Thymus (tissue), 14 donors: ENCODE measurements at places on chromosomes 1 and 21.

DNA sequence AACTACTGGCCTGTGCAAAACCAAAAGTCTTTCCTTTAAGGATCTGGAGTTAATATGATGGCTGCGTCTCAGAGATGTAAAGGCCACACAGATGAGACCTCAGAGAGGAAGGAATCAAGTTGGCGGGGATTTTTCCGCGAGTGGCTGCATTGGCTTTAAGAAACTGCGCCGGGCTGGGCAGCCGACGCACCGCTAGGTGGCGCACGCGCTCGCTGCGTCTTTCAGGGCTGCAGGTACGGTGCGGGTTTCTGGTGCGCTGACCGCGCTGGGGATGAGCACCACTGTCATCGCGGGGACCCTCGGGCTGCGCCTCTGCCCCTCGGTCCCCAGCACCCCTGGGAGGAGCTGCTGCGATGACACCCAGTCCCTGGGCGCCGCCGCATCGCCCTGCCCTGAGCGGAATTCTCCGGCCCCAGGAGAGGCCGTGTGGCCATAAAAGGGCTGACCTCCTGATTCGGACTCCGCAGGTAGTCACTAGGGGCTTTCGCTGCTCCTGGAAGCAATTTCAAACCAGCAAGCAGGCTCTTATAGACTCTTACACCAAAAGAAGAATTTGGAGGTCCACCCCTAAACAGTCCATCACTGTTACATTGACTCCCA lies 241.0 kb downstream of the KCNJ6 start:
- DNase-seq = peak; percentile 71

- no peak for DNase-seq
Observed at GRCh38 chr1:5856246-5856815, 135.9 kb downstream of the NPHP4 start.

DNA sequence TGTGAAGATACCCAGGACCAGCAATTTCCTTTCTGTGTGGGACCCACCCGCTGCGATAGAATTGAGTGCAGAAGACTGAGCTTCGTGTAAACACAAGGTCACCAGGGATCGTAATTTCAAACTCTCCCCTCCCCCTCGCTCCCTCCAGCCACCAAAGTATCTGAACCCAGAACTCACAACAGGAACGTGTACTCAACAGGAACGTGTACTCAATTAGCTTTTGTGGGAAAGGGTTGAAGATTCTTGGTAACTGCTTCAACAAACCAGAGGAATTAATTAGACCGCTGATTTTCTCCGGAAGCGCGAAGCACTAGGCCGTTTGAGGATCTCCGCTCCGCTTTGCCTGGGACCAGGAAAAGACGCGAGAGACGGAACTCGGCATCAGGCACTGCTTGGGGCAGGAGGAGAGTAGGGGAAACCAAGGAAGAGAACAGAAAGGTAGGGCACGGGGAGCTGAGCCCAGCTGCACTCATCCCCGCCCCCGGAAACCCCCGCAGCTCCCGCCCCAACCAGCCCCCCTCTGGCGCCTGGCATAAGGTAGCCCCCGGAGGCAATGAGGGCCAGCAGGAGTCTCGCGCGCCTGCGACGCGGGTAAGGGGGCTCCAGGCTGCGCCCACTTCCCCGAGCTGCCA lies 453 bp downstream of the DRAM2 start:
- no peak for DNase-seq

DNA sequence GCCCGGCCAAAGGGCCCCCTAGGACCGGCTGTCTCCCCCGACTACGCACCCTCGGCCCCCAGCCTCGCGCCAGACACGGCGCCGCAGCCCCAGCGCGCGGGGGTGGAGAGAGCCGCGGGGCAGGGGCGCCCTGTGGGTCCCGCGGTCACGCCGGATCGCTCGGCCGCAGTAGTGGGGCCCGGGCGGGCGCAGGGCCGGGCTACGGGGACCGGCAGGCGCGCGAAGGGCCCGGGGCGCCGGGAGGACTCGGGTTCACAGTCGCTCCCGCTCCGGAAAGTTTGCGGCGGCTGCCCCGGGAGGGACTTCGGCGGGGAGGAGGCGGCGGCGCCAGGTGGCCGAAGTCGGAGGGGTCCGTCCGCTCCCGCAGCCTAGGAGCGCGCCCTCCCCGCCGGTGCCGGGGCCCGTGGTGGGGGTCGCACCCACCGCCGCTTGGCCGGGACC lies 7.1 kb upstream of the ZNF669 start:
- no peak for DNase-seq

DNA sequence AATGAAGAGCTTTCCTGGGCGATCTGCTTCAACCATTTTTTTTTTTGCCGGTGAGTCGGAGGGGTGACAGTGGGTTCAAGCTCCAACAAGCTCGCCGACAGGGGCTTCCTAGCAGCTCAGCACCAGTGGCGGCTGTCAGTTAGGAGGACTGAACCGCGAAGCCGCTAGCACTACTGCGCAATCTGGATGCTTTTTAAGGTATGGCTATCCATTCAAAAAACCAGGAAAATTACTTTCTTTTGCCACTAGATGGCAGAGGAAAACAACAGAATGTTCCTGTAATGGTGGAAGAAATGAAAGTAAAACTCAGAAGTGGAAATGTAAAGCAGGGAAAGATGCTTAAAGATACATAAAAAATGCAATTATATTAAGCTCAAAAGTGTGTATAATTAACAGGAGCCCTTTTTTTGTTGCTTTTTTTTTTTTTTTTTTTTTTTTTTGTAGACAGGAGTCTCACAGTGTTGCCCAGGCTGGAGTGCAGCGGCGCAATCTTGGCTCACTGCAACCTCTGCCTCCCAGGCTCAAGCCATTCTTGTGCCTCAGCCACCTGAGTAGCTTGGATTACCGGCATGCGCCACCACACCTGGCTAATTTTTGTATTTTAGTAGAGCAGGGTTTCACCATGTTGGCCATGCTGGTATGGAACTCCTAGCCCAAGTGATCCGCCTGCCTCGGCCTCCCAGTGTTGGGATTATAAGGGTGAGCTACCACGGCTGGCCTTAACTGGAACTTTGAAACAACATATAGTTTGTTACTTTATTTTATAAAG lies 8.5 kb downstream of the KYAT3 start:
- peak; percentile 43 for DNase-seq

DNA sequence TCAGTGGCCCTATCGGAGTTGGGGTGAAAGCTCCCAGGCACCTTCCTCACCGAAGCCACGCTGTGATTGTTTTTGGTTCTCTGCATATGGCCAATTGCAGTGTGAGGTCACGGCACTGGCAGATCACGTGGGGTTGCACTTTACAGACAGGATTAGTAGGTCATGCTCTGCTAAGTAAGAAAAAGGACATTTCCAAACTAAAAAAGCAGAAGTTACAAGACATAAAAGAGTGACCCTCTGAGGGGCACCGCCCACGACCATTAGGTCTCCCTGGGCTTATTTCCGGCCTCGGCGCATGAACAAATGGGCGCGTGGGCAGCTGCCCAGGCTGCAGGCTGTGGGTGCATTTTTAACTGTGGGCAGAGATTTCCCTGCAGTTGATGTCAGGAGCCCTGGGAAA lies 2.0 kb downstream of the CAPN9 start:
- no peak for DNase-seq

DNA sequence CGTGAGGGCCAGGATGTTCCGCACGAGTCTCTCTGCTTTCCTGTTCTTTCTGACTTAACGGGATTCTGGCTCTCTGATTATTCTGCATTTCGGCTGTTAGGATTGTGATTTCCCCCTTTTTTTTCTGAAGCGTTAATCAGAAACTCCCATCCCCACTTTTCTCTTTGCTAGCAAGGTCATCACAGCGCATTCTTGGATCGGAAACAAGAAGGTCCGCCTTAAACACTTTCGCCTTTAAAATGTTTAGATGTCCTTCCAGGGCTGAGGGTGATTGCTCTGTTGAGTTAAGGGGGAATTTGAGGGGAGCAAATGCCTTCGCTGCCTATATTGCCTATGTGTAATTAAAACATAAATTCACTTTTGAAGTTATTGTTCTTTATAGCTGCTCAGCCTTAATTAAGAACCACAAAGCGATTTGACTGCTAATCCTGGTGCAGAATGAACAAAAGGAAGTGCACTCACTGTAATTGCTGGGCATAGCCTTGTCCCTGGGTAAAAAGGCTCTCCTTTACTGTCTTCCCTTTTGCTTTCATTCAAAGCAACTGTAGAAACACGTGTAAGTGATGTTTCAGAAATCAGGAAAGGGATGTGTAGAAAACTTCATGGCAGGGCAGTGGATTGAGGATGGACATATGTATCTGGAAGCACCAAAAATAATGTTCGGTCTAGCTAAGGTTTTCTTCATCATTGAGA lies 1.2 kb downstream of the LAMC1 start:
- peak; percentile 33 for DNase-seq

DNA sequence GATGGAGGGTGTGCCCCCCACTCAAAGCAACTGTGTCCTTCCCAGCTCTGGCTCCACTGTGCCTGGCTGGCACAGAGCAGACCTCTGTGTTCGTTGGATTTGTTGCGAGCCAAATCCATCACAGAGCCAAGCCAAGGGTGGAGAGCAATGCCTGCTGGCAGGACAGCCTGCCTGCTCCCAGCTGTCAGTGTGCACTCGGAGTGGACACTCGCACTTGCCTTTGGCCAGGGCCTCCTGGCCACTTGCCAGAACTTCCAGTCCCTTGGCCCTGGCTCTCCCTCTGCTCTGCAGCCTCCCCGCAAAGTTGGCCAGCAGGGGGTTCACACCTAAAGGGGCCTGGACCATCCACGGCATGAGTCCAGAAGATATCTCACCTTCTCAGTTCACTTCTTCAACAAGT lies 16.4 kb downstream of the HEYL start:
- no peak for DNase-seq

DNA sequence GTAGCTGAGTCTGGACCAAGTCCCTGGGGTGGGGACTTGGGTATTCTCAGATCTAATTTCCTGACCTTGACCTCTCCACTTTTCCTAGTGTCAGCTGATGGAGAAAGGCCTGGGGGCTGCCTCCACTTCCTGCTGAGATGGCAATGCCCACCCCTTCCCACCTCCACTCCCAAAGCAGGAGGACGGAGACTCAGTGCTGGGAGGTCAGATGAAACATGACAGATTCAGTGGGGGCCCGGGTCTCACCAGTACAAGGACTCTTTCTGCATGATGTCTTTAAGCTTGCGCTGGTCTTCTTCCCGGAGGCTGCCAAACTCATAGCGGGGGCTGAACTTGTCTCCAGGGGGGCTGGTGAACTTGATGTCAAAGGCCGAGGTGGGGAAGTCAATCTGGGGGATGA lies 35.6 kb upstream of the PPP1R15B start:
- no peak for DNase-seq

GRCh38 chr1:15414445-15414983 lies 4.8 kb downstream of the EFHD2 start:
- DNase-seq = no peak

GRCh38 chr1:210339500-210339899 lies 10.8 kb downstream of the HHAT start:
- no peak for DNase-seq

DNA sequence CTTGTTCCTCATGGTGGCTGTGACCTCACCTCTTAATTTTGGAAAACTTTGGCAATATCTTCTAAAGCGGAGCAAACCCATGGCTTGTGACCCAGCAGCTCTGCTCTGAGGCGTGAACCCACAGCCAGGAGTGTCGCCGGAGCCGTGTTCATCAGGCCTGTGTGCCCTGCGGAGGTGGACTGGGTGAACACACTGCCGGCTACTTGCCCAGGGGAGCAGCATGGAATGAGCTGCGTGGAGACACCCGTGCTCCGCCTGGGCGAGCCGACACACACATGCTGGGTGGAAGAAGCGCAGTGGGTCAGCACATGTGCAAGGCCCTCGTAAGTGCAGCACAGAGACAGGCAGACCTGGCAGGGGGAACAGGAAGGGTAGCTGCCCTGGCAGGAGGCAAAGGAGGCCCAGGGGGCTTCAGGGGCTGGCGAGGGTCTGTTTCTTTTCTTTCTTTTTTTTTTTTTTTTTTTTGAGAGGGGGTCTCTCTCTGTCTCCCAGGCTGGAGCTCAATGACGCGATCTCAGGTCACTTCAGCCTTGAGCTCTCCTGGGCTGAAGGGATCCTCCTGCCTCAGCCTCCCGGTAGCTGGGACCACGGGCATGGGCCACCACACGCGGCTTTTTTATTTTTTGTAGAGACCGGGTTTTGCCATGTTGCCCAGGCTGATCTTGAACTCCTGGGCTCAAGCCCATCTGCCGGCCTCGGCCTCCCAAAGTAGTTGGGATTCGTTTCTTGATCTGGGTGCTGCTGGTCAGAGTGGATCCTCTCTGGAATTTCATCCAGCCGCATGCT lies 41.8 kb downstream of the AGPAT3 start:
- DNase-seq = no peak

GRCh38 chr1:88746916-88747315 lies 62.8 kb downstream of the PKN2 start:
- DNase-seq = no peak

GRCh38 chr21:34974162-34974981 lies 74.7 kb downstream of the RUNX1 start:
- DNase-seq = peak; percentile 81

- no peak for DNase-seq
Observed at GRCh38 chr1:213998785-213999184, 11.0 kb downstream of the PROX1 start.

DNA sequence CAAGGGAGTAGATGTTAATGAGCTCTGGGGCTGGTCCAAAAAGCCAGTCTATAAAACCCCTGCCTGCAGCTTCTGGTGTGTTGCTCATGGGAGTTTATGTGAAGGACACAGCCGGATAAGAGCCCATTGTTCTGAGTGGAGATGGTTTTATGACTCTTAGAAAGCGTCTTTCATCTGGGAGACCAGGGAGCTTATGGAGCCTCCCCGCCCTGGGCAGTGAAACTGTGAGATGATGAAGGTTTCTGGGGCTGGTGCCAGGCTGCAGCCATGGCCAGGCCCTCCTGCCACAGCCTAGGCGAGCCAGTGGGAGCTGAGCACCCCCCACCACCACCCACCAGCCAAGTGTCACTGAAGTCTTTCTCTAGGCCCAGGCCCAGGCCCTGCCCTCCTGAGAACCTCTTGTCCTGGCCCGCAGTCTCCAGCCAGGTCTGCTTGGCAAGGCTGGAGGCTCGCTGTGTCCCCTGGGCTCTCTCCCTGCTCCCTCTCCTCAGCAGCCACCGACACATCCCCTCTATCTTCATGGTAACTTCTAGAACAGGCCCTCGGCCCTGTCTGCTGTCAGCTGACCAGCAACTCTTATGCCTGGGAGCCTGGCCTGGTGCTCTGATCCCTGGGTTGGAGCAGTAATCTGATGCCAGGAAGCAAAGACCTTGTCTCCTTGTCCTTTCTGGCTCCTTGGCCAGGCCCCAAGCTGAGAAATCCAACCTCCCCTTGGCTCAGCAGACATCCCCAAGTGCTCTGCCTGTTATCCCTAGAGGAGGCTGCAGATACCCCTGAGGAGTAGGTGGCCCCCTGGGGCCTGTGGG lies 7.6 kb upstream of the ARHGEF10L start:
- DNase-seq = no peak

DNA sequence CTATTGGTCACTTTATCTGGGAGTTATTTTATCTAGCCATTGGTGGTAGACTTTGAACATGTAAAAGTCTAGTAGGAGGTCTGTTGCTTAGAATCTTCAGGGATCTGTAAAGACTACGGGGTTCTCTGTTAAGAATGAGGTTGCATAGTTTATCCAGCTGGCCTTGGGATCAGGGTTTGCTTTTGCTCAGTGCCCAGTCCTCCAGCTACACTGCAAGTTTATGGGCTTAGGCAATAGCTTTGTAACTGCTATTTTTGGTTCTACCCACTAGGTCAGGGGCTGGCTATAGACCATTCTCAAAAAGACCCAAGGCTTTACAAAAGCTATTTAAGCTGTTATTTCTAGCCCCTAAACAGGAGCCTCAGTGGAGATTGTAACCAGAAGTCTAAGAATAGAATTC lies 9.8 kb downstream of the SH3GLB1 start:
- no peak for DNase-seq

GRCh38 chr1:117312453-117313138 lies 54.7 kb upstream of the MAN1A2 start:
- DNase-seq = no peak
